ENCODE measurements at places on chromosomes 16 and 17.

DNA sequence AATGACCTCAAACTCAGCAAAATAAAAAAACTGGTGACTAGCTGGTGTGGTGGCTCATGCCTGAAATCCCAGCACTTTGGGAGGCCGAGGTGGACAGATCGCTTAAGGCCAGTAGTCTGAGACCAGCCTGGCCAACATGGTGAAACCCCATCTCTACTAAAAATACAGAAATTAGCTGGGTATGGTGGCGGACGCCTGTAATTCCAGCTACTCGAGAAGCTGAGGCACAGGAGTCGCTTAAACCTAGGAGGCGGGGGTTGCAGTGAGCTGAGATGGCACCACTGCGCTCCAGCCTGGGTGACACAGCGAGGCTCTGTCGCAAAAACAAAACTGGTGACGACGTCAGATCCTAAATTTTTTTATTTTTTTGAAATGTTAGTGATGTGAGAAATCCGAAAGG lies 82.6 kb upstream of the TOB1 start:
- no peak for DNase-seq

DNA sequence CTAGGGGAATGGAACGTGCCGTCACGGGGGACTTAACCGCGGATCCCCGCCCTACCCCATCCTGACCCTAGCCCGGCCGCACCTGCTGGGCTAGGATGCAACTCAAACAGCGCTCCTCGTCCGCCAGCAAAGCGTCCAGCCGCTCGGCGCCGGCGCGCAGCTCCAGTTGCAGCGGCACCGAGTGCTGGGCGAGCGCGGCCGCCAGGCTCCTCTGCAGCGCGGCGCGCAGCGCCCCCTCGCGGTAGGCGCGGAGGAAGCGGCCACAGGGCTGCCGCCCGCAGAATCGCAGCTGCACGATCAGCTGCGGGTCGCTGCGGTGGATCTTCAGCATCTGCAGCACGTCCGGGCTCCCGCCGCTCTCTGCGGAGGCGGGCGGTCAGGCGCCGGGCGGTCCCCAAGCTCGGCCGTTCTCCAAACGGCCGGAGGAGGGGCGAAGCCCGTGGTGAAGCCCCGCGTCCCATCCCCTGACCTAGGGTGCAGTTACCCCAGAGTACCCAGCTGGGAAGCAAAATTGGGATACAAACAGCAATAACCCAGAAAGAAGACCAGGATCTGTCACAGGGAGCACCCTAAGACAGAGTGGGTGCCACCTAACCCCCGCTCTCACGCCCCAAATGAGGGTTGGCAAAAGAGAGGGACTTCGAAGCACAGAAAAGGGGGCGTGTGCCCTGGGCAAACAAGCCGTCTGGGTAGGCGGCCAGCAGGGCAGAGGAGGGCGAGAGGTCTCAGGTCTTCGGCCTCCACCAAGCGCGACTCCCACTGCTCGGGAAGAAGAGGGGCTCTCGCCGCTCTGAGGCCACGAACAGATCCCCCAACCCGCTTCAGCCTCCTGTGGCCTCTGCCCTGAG lies 4.2 kb downstream of the TRADD start:
- peak; percentile 81 for DNase-seq

DNA sequence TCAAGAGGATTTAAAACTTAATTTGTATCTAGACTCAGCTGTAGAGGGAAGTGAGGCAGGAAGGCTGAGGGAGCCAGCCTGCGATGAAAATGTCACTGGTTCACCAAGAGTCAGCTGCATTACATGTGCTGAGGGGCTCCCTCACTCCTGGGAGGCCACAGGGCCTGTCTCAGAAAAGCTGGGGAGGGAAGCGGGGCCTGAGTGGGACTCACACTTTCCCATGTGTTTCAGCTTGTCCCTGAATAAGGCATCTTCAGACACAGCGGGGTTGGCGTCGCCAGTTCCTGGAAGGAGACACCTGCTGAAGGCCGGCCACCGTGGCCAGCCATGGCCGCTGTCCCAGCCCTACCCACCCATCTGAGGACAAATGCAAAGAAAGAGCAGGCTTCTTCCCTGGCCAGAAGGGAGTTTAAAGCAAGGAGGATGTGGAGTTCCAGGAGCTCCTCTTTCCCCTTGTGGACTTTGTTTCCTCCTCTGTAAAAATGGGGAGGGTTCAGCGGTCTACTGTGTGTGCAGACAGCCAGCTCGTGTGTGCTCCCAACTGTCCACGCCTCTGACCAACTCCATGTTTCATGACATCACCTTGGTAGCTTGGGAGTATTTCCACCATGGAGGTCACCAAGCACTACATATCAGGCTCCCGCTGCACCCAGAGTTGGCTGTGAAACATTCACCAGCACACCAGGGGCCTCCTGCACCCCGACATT lies 19.2 kb upstream of the MRPS23 start:
- no peak for DNase-seq

DNA sequence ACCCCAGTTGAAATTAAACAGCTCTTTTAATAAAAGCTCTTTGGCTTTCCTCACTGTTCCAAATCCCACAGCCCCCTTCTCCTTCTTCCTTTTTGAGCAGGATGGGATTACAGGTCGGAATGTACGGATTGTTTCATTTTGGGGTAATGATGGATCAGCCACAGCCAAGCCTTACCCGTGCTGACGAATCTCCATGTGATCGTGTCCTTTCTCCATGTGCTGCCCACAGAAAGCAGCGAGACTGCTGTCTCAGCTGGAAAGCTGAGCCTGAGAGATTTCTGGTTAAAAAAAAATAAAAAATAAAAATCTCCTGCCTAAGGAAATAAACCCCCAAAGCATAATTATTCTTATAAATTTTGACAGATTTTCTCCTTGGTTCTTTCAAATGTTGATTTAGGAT lies 276.6 kb downstream of the CPPED1 start:
- DNase-seq: no peak

DNA sequence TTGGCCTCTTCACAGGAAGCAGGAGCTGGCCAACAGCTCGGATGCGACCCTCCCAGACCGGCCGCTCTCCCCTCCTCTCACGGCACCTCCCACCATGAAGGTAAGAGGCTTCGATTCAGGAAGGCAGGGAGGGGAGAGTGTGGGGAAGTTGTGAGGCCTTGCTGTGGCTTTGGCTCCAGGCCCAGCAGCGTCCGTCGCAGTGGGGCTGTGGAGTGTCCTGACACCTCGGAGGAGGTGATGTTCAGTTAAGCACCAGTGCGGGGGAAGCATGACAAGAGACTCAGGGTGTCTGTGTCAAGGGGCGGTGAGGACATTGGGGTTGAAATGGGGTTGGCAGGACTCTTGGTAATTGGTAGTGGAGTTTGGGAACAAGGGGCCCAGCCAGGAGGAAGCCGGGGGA lies 109.0 kb downstream of the RAP1GAP2 start:
- DNase-seq: no peak

DNA sequence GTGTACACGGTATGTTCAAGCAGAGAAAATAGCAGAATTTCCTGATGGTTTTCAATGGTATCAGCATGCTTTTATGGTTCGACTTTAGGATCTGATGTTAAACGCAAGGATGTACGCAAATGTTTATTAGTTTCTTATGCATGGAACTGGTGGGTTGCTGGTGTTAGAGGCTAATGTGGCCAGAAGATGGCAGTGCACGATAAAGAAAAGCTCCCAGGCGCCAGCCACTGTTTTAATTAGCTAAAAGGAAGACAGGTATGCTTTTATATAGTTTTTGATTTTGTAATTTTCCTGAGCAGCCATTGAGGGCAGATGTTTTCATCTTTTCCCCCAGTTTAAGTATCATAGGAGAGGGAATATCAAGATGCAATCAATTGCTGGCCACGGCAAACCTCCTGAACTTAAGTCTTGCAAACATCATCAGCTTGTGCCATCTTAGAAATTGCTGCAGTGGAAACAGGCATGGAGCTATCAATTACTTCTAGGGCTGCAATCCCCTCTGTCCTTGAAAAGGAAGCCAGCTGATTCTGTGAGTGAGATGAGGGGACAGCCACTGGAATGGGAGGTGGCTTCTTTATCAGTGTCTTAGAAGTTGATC lies 648.5 kb upstream of the RBFOX1 start:
- DNase-seq: no peak

GRCh38 chr17:13030459-13031300 lies 12.9 kb upstream of the ELAC2 start:
- no peak for DNase-seq

DNA sequence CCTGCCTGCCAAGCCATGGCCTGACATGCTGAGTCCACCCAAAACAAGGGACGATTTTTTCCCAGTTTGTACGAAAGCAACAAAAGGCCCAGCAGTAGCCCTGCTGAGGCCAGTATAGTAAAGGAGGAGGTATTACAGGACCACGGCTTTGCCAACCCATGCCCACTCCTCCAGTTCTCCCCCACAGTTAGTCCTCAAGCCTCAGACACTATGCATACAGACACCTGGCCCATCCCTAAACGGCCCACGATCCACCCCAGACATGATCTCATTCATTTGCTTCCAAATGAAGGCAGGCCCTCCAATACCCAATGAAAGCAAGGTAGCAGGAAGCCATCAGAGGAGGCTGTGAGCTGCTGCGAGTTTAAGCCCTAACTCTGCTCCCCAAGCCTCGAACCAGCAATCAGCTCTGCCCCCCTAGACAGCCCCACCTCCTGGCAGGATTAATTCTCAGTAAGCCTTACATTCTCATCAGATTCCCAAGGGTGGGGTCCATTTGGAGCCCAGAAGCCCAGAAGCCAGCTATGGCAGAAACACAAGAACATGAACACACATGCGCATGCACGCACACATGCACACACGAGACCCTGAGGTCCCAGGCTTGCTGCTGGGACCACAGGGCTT lies 4.9 kb downstream of the HDAC5 start:
- no peak for DNase-seq

- peak; percentile 58 for DNase-seq
Observed at GRCh38 chr16:81481207-81481821, 36.7 kb downstream of the CMIP start.

GRCh38 chr17:79340333-79341221 lies 266.0 kb downstream of the ENGASE start:
- DNase-seq: peak; percentile 51

- DNase-seq: no peak
Observed at GRCh38 chr16:8887952-8888560, 5.9 kb downstream of the LITAFD start.

DNA sequence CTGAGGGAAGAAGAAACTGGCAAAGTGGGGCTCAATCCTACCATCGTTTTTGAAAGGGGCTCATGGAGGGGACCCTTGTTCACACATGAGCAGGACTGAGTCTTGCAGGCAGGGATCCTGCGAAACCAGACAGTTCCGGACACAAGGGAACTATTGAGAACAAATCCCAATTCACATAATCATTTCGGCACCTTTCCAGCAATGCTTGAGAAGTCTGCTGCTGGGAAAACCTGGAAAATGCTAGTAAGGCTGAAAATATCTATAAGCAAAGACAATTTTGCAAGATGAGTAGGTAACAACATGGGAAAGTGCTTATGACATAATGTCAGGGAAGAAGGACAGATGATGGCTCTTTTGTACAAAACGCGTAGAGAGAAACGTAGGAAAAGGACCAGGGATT lies 52.1 kb upstream of the BPTF start:
- no peak for DNase-seq

DNA sequence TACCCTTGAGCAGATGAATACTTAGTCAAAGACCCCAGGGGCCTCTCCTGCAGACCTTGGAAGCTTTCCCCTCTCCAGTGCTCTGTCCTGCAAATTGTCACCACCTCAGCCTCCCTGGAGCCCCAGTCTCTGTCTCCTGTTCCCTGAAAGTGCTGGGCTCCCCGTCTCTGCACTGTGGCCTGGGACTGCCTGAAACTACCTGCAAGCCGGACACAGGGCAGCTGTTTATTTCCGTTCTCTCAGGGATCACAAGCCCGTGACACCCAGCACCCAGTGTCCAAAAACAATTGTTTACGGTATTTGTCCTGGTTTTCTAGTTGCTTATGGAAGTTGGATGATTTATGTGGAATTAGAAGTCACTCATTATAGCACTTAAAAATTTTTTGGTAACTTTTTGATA lies 81.6 kb upstream of the CHMP6 start:
- no peak for DNase-seq

DNA sequence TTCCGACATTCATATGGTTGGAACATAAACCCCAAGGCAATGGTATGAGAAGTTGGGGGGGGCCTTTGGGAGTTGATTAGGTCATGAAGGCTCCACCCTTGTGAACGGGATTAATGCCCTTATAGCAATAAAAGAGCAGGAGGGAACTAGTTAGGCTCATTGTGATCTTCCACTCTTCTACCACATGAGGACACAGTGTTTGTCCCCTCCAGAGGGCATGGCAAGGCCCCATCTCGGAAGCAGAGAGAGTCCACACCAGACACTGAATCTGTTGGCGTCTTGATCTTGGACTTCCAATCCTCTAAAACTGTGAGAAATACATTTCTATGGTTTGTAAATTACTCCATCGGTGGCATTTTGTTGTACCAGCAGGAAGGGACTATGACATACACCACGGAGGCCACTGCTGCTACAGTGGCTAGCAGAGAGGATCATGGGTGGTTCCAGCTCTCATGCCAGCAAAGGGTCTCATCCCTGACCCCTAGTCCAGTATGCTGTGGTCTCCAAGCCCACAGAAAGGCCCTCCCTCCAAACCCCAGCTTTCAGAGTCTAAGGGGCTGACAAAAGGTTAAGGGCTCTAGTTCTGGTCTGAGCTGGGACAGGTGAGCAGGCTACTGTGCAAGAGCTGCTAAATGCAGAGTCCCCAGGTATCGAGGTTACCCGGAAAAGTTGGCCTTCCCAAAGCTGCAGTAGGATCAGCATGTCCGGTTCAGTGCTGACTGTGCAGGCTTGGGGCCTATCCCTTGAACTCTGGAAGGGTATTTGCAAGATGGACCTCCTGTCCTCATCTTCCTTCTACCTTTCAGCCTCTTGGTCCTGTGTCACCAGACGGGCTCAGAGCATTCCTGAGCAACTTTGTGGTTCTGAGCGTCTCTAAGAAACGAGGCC lies 12.2 kb downstream of the CCR7 start:
- peak; percentile 25 for DNase-seq

DNA sequence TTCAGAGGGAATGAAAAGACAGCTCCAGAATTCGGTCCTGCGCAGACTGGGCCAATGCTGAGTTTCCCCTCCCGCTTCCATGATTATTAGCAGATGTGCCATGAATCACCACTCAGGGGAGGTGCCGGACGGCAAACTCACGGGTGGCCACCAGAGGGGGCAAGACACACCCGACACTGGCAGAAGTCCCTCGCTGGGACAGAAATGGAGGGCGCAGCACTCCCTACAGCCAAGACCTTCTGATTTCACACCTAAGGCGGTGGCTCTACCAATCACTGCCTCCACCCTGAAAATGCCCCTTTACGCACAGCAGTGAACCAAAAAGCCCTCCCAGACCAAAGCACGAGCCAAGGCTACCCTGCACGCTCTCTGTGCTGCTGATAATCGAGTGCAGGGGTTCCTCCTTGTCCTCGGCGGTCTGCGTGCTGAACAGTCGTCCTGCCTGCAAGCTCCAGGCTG lies 26.8 kb downstream of the TRAP1 start:
- peak; percentile 74 for DNase-seq

GRCh38 chr16:11836650-11837244 lies 14.6 kb downstream of the RSL1D1 start:
- no peak for DNase-seq

GRCh38 chr17:80761110-80761871 lies 216.7 kb downstream of the RPTOR start:
- DNase-seq: no peak

GRCh38 chr17:72683506-72684404 lies 408.7 kb downstream of the SLC39A11 start:
- no peak for DNase-seq

GRCh38 chr16:69187446-69188235 lies 677 bp downstream of the SNTB2 start:
- peak; percentile 58 for DNase-seq

Data from activated B cell treated with CpG ODN at 0.5 μM for 24 hours (primary cell).